CD4-positive, alpha-beta T cell treated with Interleukin-2 at 100 ng/mL for 4 hours (primary cell): ENCODE measurements at places on chromosomes 11 and 22.

- DNase-seq, result no peak
Observed at GRCh38 chr22:26122920-26123468, 46.3 kb upstream of the SEZ6L start.

DNA sequence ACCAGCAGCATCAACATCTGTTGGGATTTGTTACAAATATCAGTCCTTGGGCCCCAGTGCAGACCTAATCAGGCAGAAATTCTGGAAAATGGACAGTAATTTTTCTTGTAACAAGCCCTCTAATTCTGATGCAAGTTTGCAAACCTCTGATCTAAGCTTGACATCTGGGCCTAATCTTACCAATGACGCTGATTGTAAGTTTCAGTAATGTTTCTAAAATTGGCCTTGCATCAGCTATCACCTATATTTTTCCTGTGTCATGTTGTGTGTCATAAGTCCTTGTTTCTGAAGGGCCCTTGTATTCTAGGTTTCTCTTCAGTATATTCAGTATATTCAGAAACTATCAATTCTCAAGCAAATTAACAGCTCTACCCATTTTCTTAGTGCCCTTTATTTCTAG is 36.4 kb downstream of the ZNF215 start:
- DNase-seq, result no peak

DNA sequence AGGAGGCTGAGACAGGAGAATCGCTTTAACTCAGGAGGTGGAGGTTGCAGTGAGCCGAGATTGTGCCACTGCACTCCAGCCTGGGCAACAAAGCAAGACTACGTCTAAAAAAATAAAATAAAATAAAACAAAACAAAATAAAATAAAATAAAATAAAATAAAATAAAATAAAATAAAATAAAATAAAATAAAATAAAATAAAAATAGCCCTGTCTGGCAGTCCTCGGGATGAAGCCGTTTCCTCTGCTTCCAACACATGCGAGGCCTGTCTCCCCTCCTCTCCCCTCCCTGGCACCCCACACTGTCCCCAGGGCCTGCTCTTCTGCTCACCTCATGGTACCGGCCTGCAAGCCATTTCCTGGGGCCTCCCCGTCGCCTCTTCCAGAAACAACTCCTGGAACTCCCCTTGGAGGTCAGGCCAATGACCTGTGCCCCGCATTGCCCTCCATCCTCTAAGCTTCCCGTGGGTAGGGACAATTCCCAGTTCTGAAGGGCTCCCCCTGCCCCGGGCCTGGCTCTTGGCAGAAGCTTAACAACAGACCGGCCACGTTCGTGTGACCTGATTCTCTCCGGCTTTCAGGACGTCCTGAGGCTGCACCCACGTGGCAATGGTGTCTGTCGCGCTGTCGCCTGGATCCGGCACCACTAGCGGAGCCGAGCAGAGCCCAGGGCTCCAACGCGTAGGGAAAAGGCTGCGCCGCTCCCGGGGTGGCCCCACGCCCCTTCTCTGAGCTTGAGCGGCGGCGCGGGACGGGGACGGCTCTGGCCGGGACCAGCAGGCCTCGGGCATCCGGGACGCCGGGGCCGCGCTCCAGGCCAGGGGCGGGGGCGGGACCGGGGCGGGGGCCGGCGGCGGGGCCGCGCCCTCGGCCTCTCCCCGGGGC is 456 bp upstream of the PARVB start:
- peak; percentile 18 for DNase-seq

GRCh38 chr11:211741-212140 is 4.2 kb downstream of the RIC8A start:
- no peak for DNase-seq

- DNase-seq, result no peak
Observed at GRCh38 chr11:45485070-45485707, 180.2 kb downstream of the CHST1 start.
